ENCODE measurements at places on chromosomes 2 and 18.

- DNase-seq = no peak
Observed at GRCh38 chr2:76194031-76194775, 483.5 kb upstream of the GCFC2 start.

DNA sequence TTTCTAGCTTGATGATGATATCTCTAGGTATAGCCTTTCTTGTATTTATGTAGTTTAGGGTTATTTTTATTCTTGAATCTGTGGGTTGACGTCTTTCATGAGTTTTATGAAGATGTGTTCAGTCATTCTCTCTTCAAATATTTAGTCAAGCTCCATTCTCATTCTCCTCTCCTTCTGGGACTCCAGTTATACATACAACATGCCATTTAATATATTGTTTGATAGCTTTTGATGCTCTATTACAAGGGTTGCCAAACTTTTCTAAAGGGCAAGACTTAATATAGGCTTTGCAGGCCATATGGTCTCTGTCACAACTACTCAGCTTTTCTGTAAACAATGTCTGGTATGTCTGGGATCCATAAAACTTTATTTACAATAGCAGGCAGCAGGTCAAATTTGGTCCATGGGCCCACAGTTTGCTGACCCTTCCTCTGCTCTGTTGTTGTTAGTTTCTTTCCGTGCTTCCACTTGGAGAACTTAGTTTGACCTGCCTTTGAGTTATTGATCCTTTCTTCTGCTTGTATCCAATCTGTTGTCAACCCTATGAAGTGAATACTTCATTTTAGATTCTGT lies 40.6 kb upstream of the GPAT2 start:
- no peak for DNase-seq

DNA sequence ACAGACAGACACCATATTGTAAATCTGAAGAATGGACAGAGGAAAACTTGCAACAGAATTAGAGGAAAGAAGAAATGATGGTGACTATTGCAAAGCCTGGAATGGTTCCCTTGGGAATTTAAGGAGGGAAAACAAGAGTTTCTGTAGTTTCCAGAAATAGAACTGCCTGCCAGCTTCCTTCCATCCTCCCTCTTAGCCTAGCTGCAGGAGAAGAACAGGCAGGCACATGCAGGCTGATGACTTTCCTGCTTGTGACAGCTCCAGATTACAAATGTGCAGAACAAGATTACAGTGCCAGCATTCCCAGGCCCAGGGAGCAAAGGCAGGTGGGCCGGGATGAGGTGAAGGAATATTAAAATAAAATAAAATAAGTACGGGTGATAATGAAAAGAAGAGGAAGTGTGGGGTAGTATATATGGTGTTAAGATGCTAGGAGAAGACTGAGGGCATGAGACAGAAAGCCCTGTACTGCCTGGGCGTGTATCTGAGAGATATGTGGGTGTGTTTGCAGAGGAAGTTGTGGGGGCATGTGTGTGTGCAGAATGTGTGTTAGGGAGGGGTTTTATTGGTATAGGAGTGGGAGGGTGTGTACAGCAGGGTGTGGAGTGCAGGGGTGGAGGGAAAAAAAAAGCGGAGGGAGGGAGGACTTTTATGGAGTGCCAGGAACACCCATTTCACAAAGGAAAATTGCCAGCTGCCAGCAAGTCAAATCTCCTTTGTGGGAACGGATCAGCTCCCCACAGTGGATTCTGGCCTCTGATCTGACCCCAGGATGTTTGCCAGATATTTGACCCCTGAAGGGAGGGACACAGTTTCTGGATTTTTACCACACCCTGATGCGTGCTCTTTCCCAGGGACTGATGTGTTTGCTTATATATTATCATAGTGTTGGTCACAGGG lies 43.9 kb upstream of the NEMP2 start:
- DNase-seq = no peak

DNA sequence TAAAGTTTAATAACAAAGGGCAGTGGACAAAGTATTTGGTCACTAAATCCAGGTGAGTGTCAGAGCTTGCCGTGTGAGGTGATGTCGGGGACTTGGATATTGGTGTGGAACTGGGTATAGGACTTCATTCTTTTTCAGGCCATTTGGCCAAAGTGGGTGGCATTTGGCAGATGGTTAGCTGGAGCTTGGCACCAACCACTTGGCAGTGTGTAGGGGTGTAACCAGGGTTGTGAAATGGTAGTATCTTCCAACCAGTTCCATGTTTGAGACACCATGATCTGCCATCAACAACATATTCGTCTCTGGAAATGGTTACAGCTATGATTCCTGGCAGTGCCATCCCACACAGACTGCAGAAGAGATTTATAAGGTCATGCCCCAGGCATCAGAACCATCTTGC lies 113.9 kb downstream of the CCDC85A start:
- DNase-seq = no peak

DNA sequence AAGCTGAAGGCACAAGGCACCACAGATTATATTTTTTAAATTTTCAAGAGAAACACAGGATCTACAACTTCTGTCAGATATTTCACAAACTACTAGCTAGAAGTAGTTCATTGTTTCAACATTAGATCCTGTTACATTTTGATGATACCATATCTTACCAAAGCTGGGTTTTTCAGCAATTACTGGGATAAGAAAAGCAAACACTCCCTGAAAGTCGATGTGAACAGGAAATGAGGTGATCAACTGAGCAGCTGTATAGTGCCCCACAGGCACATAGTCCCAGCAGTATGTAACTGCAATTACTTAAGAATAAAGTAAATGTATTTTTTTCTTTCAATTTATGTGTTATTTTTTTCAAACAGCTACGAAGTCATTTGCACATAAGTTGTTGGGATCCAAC lies 103.5 kb downstream of the DNER start:
- no peak for DNase-seq

DNA sequence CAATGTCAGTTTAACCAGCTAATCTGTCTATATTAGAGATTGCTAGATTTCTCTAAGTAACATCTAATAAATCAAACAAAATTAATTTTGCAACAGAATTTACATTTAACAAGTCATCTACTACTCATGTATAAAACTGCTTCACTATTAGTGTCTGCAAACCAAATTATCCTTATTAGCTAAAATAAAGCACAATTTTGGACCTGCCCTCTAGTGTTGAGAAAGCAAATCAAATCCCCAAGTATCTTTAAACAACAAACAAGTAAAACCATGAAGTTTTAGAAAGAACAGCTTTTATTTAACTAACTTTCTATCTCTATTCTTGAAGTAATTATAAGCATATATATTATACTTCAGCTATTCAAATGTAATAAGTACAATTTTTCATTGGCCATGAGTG lies 113.1 kb upstream of the SP3 start:
- DNase-seq = no peak

GRCh38 chr2:86186431-86186830 lies 8.8 kb downstream of the IMMT start:
- DNase-seq = no peak

Data from stimulated activated CD8-positive, alpha-beta memory T cell treated with anti-CD3 and anti-CD28 coated beads, Interleukin-15, amount 100 ng/mL, for 24 hours (primary cell).